CD8-positive, alpha-beta memory T cell (primary cell): ENCODE measurements at places on chromosomes 4 and X. TPM values are rescaled to one million over a fixed set of nuclear protein-coding genes. Genes with fewer than 3 reads are reported as not detected.

TMEM255A gene
- not detected for total RNA-seq

- no peak overlapping the region for H3K27ac ChIP-seq
- H3K36me3 ChIP-seq: no peaks in the 10 kb centered on the region
- H3K4me1 ChIP-seq: no peaks in the 10 kb centered on the region
- DNase-seq: no peak
- H3K4me3 ChIP-seq: no peak overlapping the region
Measured at GRCh38 chr4:156322592-156322991, 368.9 kb upstream of the CTSO start.

- DNase-seq: no peak
- no peaks in the 10 kb centered on the region for H3K27me3 ChIP-seq
- H3K27ac ChIP-seq: no peak overlapping the region
- H3K4me1 ChIP-seq: no peaks in the 10 kb centered on the region
Measured at GRCh38 chr4:39626261-39626660, 12.4 kb downstream of the SMIM14 start.

DNA sequence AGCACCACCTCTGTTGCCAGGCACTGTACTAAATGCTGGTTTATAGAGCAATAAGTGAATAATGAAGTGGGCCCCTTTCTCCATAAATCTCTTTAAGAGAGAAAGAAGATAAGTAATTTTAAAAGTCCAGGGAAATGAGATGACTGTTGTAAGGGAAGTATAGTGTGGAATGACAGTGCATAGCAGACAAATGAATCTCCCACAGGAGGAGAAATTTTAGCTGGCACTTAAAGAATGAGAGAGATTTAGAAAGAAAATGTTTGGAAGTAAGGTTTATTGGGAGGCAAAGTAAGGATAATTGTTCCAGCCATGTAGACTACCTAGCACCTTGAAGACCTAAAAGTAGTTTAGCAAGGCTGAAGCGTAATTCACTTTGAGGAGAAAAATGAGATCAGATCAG lies 1081.1 kb upstream of the PABPC4L start:
- no peak for DNase-seq
- H3K36me3 ChIP-seq: no peaks in the 10 kb centered on the region
- H3K27me3 ChIP-seq: no peaks in the 10 kb centered on the region
- H3K4me1 ChIP-seq: no peaks in the 10 kb centered on the region

DNA sequence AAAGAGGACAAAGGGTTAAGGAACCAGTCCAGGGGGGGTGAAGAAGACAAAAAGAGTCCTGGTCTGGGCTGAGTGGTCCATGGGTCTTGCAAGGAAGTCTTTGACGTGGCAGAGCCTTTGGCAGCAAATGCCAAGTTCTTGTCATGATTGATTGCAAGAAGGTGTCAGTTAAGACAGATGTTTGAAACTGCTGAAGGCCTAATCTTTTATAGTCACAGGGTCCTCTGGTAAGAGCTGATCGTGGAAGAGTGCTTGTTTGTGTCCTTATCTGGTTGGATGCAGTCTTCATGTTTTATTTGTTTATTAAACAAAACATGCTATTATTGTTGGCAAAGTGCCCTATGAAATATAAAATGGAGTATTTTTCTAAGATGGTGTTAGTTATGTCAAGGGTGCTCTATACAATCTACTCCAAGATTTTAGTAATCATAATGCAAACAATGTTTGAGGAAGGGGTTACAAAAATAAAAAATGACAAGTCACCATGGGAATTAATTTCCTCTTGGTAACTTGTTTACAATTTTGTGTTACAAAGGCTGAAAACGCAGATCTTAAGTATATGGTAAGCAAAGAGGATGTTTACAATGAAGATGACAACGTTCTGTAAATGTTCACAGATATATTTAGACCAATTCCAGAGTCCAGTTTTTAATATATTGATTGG lies 85.9 kb downstream of the MAGED4 start:
- H3K27me3 ChIP-seq: no peaks in the 10 kb centered on the region
- H3K4me3 ChIP-seq: no peak overlapping the region
- DNase-seq: no peak
- no peaks in the 10 kb centered on the region for H3K4me1 ChIP-seq

DNA sequence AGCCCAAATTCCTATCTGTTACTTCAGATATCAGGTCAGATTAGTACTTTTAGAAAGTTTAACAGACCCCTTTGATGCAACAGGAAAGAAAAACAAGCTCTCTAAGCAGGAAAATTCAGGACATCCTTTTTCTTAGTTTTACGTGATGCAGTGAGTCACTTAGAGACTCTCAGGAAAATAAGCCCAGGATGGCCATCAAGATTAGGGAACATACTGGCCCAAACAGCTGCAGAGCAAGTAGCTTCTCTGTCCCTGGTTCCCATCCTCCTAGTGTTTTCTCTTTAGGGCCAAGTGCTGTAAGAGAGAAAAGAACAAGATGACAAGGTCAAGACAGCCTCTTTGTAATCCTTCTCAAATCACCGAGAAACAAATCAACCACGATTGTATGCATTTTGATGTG lies 219.1 kb downstream of the ZNF674 start:
- no peaks in the 10 kb centered on the region for H3K27me3 ChIP-seq
- H3K4me1 ChIP-seq: no peaks in the 10 kb centered on the region
- H3K27ac ChIP-seq: no peak overlapping the region
- no peak overlapping the region for H3K4me3 ChIP-seq
- H3K36me3 ChIP-seq: no peaks in the 10 kb centered on the region
- no peak for DNase-seq

DNA sequence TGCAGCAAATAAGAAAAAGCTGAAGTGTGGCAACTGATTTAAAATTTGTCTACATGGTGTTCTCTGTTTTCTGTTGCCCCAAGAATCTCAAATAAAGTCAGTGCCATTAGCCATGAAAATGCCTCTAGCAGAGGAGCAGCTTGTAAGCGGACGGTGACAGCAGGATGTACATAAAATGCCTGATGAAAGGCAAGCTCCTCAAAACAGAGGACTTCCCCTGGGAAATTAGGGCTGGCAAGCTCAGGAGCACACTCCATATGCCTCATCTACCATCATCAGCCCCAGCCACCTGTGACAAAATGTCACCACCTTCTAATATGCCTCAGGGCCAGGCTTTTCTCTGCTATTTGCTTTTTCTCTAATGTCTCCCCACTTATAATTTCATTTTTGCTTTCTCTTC lies 54.5 kb downstream of the ASB9 start:
- H3K27ac ChIP-seq: no peak overlapping the region
- DNase-seq: no peak
- no peaks in the 10 kb centered on the region for H3K27me3 ChIP-seq
- no peaks in the 10 kb centered on the region for H3K36me3 ChIP-seq

DNA sequence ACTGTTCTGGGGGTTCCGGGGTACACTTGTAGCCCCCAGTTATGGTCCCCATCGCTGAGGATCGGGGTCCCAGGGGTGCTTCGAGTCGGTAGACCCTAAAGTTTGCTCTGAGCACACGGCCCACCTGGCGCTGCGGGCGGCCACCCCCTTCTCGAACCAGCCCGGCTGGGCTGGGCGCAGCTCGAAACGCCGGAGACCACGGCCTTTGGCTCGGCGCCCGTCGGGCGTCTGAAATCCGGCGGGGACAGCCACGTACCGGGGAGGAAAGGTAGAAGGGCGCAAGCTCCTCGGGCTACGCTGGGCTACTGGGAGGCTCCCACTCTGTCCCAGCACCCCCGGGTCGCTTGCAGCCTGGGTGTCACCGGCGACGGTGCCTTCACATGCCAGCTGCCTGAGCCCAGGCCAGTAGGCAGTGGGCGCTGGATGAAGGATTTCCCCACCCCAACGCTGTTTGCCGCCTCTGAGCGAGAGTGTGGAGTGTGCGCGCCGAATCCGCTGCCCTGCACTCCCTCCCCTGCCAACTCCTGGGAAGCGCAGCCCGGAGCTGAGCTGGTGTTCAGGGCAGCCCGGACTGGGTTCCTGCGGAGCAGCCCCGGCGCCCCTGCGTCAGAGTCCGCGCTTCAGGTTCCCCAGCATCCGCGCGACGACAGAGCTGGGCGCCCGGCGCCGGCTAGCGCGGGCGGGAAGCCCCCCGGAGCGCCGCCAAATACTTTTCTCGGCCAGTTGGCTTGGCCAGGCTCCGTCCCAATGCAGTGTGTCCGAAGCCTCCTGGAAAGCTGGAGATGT lies 637 bp downstream of the MAMLD1 start:
- H3K4me3 ChIP-seq: peak overlapping the region; percentile 50
- peak; percentile 10 for DNase-seq
- H3K4me1 ChIP-seq: no peaks in the 10 kb centered on the region
- H3K36me3 ChIP-seq: no peaks in the 10 kb centered on the region
- H3K27ac ChIP-seq: no peak overlapping the region

DNA sequence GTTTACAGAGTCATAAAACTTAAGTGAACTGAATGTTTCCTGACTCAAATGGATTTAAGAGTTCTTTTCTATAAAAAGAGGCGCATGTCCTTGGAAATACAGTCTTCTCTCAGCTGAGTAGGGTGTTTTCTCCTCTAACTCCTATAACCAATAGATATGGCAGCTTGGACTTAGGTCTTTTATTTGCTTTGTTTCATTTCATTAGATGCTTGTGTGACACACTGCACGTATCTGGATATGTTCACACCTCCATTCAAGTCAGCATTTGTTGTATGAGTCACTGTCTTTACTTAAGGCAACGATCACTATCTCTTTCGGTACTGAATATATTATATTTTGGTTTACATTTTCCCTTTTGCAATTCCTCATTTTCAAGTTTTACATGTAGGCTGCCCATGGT lies 136.6 kb downstream of the ARSF start:
- no peaks in the 10 kb centered on the region for H3K4me1 ChIP-seq
- no peak overlapping the region for H3K27ac ChIP-seq
- H3K27me3 ChIP-seq: no peaks in the 10 kb centered on the region
- no peak for DNase-seq

- no peak for DNase-seq
- H3K27me3 ChIP-seq: no peaks in the 10 kb centered on the region
- H3K27ac ChIP-seq: no peak overlapping the region
- no peak overlapping the region for H3K4me3 ChIP-seq
- H3K4me1 ChIP-seq: no peaks in the 10 kb centered on the region
Measured at GRCh38 chrX:84189125-84189524, 1.1 kb upstream of the RPS6KA6 start.

DNA sequence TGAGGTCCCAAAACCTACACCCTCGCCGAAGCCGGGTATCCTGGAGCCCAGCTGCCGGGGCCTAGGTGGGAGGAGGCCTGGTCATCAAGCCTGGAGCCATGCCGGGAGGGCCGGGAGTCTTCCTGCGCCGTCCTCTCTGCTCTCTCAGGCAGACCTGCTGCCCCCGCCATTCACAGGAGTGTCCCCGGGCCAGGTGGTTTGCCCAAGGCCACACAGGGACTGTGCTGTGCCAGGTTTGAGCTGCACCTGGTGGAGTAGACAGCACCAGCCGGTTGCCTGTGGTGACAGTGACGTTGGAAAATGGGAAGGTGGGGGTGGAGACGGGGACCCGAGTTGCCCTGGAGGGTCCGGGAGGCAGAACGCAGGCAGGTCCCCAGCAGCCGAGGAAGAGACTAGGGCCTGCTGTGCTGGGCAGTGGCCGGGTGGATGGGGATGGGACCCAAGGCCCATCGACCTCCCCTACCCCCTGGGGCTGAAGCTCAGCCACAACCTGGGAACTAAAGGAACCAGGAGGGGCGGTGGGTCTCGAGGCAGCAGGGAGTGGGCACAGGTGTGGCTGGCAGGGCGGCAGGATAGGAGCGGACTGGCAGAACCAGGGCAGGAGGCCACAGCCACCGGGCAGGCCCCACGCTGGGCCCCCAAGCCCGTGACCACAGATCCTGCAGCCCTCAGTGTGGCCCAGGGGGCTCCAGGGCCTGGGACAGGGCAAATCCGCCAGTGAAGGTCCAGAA lies 9.5 kb downstream of the DOK7 start:
- DNase-seq: no peak
- no peaks in the 10 kb centered on the region for H3K4me1 ChIP-seq
- no peak overlapping the region for H3K4me3 ChIP-seq
- H3K27me3 ChIP-seq: no peaks in the 10 kb centered on the region
- no peaks in the 10 kb centered on the region for H3K36me3 ChIP-seq

GRCh38 chr4:154435895-154436294 lies 55.7 kb downstream of the DCHS2 start:
- peaks cover 3% of the 10 kb centered on the region for H3K27me3 ChIP-seq
- H3K4me1 ChIP-seq: no peaks in the 10 kb centered on the region
- no peak overlapping the region for H3K4me3 ChIP-seq

- H3K27ac ChIP-seq: peak overlapping the region; percentile 28
- no peak for DNase-seq
- no peak overlapping the region for H3K4me3 ChIP-seq
Measured at GRCh38 chr4:139054791-139055505, 39.4 kb downstream of the NOCT start.

DNA sequence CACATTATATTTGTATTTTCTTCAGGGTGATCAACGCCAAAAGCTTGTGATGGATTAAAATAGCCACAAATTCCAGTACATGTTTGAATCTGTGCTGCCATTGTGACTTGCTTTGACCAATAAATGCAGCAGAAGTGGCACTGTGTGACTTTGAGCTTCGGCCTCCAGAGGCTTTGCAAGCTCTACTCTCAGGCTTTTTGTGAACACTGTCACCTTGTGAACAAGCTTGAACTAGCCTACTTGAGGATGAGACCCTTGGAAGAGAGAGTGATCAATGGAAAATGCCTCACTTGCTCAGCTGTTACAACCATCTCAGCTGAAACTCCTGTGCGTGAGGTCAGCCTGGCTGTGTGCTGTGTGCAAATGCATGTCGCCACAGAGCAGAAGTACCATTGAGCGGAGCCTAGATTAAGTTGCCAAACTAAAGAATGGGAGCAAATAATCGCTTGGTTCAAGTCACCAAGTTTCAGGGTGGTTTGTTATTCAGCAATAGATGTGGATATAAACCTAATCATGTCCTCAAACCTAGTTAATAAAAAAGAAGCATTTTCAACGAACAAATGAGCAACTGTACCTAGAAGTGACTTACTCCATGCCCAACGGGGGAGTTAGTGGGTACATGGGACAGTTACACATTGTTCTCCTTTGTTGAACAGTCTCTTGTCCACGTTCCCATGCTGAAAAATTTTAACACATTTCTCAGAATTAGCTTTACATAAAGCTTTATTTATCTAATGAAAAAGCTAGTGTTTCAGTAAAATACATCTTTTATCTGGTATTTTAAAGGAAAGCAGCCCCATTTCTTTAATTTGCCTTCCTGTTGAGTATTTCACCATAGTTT lies 23.5 kb downstream of the NOA1 start:
- no peak overlapping the region for H3K4me3 ChIP-seq
- H3K4me1 ChIP-seq: no peaks in the 10 kb centered on the region
- no peak overlapping the region for H3K27ac ChIP-seq
- H3K27me3 ChIP-seq: no peaks in the 10 kb centered on the region

DNA sequence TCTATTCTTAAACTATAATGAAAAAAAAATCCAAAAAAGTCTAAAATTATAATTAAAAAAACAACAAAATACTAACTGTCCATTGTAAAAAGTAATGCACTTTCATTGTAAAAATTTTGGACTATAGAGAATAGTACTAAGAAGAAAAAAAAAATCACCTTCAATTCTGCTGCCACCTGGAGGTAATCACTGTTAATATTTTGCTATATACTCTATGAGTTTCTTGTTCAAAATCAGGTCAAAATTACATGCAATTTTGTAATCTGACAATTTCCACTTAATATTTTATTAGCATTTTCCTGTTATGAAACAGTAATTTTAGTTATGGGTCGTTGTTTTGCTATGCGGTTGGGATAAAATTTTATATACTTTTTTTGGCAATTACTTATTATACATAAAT lies 62.0 kb downstream of the HTT start:
- H3K27ac ChIP-seq: no peak overlapping the region
- H3K36me3 ChIP-seq: peaks cover 38% of the 10 kb centered on the region
- no peaks in the 10 kb centered on the region for H3K27me3 ChIP-seq
- no peak overlapping the region for H3K4me3 ChIP-seq
- H3K4me1 ChIP-seq: no peaks in the 10 kb centered on the region

TNIP3 gene
- 13.7 TPM for total RNA-seq

DCLK2 gene
- total RNA-seq: not detected

GRCh38 chr4:105455182-105455581 lies 18.7 kb downstream of the PPA2 start:
- DNase-seq: no peak
- H3K4me3 ChIP-seq: no peak overlapping the region
